ENCODE measurements at places on chromosomes 1 and 21.
A peak's percentile ranks its signal among the peaks of the same experiment; 100 is the strongest.

- no peak for DNase-seq
These were observed 27.9 kb upstream of the AGO1 start for GRCh38 chr1:35854989-35855700.

DNA sequence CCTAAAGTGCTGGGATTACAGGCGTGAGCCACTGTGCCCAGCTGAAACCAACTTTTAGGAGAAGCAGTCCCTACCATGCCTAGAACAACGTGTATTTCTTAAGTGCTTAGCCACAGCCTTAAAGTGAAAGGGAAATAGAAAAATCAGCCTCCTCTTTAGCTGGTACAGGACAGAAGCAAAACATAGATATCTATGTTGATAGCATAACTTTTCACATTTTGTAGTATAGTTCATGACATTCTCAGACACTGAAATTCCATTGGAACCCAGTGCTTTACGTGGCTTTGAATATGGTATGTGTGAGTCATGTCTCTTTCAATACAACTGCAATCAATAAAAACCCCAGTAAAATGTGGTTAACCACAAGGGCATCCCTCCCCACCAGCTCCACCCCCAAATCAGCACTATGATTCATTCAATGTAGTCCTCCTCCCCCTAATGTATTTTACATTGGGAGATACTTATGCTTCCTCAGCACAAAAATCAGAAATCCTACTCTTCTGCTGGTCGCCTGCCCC lies 32.1 kb downstream of the TGFB2 start:
- DNase-seq: peak; percentile 36

DNA sequence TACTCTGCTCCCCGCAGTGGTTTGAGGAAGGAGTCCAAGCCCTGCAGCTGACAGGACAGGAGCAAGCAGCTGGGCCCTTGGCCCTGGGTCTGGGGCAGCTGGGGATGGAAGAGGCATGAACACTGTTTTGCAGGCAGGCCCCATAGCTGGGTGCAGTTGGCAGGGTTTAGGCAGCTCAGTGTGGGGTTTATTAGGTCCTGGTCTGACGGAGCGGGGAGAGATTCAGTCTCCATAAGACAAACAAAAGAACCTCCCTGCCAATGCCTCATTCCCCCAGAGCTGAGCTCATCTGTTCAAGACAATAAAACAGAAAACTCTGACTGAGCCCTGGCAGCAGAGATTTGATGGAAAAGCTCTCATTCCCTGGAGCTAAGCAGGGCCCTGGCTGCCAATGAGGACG lies 37.3 kb downstream of the OLFML2B start:
- DNase-seq: no peak

DNA sequence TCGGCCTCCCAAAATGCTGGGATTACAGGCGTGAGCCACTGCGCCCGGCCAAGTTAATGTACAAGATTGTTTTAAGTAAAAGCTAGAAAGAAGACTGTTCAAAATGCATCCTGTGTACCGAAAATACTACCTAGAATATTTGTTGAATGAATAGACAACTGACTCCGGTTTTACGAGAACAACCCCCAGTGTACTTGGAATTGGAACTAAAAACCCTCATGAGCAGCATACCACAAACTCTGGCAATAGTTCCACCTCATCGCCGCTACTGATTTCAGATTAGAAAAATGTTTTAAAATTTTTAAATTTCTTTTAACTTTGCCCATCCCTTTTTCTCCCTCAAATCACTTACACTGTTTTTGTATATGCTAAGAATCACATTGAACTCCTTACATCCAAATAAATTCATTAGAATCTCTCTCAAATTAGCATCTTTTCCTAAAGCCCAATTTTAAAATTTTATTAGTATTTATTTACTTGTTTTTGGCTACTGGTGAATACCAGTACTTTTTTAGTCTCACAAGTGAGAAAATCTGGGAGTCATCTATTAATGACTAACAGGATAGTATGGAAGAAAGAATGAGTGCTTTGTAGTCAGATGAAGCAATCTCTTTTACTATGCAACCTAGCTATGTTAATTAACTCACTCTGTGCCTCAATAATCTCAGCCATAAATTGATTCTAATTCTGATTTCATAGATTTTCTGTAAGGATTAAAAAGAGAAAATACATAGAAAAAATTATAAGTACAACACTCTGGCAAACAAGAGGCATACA lies 95.1 kb downstream of the GPATCH2 start:
- no peak for DNase-seq

- no peak for DNase-seq
These were observed 3.9 kb upstream of the HAO2 start for GRCh38 chr1:119364640-119365039.

GRCh38 chr1:165900576-165901380 lies 73.4 kb downstream of the UCK2 start:
- DNase-seq: no peak

DNA sequence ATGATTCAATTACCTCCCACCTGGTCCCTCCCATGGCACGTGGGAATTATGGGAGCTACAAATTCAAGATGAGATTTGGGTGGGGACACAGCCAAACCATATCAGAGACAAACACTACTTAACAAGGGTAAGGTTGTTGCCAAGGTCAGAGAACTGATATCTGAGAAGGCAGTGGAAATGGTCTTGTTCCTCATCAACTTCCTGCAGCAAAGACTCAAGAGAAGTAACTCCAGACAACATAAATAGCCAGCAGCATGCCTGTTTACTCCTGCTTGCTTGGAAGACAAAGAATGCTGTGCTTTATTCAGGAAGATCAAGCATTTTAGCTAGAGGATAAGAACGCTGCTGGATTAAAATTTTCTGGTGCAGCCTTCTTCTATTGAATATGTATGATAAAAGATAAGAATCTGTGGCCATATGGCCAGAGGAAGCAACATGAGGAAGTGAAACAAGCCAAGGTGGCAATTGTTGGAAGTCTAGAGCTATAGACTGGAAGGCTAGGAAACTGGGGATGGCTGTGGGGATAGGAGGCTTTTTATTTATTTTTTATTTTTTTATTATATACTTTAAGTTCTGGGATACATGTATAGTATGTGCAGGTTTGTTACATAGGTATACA lies 36.4 kb downstream of the DDAH1 start:
- DNase-seq: no peak

GRCh38 chr1:51753969-51754368 lies 124.6 kb downstream of the NRDC start:
- no peak for DNase-seq

GRCh38 chr1:221117548-221117951 lies 238.3 kb downstream of the HLX start:
- DNase-seq: no peak

- DNase-seq: no peak
These were observed 5.7 kb downstream of the TOR1AIP2 start for GRCh38 chr1:179871940-179872339.

- DNase-seq: no peak
These were observed 97.3 kb downstream of the LMX1A start for GRCh38 chr1:165259236-165259635.
